ENCODE measurements at places on chromosomes 5 and 9.

GRCh38 chr9:117098331-117098730 is 316.5 kb downstream of the ASTN2 start:
- DNase-seq: no peak

GRCh38 chr9:35776018-35776417 is 15.4 kb upstream of the NPR2 start:
- DNase-seq: no peak

DNA sequence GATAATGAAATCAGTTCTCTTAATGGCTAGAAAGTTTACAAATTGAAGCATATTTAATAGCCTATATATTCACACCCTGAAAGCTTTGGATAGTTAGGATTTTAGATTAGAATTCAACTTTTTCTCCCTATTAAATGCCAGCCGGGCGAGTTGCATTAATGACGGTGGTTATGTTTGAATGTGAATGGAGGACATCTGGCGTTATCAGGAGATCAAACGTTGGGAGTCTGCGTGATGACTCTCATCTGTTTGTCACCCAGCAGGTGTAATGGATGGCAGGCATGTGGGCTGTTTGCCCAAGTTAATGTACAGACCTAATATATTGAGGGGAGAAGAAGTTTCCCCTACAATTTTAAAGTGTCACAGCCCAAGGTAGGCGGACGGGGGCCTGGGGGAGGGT is 1227.7 kb upstream of the WWC1 start:
- DNase-seq: no peak

GRCh38 chr5:148809781-148810524 is 16.5 kb upstream of the ADRB2 start:
- no peak for DNase-seq

DNA sequence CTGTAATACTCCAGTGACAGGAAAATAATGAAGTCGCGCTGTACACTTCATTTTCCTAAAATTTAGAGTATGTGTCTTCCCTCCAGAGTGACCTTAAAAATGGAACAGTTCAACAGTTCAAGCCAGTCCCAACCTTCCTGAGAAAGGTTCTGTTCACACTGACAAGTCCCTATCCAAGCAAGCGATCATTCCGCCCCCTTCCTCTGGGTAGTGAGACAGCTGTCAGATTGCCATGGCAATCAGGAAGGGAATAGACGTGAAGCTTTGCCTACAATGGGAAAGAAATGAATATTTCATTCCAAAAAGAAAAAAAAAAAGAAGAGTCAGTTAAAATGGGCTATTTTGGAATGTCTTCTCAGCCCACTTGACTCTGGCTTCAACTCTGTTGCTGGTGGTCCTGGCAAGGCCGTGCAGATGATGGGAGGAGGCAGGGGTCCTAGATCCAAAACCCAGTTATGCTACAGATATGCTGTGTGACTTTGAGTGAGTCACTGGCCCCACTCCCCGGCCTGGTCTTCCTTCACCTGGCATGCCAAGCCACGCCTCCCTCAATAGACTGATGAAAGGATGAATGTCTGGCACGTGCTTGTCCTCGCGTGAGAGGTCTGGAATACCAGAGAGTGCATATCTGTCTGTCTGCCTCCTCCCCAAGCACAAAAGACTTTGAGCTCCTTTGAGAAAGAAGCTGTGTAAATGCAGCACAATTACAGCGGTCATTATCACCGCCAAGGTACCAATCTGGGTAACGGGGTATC is 165.8 kb upstream of the WWC1 start:
- no peak for DNase-seq

DNA sequence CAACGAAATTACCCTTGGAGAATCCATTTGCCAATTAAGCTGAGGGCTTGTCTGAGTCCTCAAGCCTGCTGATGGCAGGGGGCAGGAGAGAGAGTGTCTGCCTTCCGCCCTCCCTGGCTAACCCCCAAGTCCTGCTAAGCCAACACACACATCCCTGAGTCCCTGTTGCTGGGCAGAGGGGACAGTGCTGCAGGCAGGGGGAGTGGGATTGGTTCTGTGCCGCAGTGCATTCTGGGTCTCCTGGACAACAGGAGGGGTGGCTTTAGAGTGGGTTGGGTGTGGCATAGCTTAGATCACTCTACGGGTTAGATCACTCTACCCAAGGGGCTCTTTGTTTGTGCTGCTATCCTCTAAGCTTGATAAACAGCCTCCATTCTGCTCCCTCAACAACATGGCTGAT is 427.7 kb downstream of the CDK5RAP2 start:
- DNase-seq: no peak

DNA sequence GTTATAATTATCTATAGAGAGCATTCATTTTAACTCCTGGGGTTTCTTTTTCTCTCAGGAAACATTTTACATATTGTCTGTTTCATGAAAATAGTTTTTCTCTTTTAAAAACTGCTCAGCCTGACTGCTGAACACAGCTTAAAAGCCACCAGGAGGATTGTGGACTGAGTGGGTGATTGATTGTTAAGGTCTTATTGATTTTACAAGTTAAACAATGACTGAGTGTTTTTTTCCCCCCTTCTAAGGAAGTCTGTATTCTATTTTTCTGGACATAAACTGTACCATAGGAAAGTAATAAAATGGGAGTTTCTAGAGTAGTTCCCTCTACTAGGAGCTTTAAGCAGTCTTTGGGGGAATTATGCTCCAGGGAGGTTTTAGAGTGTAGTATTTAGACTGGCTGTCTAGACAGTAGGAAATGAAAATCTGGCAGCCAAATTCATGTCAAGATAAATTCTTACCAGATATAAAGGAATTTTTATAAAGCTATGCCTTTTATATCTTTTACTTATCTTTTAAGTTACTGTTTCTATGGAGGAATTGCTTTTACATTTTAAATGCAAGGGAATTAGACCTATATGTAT is 463.9 kb downstream of the PRR16 start:
- no peak for DNase-seq

DNA sequence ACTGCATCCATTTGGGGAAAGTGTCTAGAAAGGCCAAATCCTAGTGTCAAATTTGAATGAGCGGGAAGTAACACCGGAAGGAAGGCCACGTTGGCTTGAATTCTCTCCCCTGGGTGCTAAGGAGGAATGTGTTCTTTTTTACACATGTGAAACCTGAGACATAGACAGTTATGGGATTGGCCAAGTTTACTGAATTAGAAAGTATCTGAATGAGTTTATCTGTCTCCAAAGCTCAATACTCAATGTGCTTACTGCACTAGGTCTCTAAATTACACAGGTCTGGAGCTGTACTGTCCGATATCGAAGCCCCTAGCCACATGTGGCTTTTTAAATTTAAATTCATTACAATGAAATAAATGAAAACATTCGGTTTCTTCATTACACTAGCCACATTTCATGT is 6.0 kb downstream of the DMRT1 start:
- no peak for DNase-seq

DNA sequence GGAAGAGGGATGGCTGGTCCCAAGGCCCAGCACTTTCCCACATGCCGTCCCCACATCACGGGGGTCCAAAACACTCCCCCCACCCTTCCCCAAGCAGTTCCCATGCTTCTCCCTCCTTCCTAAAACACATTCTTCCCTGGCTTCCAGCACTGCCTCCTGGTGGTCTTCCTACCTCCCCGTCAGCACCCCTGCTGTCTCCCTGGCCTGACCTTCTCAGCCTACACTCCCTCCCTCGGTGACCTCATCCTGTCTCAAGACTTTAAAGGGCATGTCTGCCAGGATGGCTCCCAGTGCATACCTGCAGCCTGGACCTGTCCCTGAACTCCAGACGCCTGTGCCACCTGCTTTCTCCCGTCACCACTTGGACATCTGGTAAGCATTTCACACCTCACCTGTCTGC is 4.3 kb upstream of the NCS1 start:
- DNase-seq: no peak

GRCh38 chr9:117029341-117029740 is 342.2 kb downstream of the TRIM32 start:
- no peak for DNase-seq

Measured in CD4-positive, alpha-beta T cell treated with Interferon alpha-2 for 1 hour (primary cell).